AG20443 (cell line): ENCODE measurements at places on chromosomes 12 and 14.
A peak's percentile ranks its signal among the peaks of the same experiment; 100 is the strongest.

DNA sequence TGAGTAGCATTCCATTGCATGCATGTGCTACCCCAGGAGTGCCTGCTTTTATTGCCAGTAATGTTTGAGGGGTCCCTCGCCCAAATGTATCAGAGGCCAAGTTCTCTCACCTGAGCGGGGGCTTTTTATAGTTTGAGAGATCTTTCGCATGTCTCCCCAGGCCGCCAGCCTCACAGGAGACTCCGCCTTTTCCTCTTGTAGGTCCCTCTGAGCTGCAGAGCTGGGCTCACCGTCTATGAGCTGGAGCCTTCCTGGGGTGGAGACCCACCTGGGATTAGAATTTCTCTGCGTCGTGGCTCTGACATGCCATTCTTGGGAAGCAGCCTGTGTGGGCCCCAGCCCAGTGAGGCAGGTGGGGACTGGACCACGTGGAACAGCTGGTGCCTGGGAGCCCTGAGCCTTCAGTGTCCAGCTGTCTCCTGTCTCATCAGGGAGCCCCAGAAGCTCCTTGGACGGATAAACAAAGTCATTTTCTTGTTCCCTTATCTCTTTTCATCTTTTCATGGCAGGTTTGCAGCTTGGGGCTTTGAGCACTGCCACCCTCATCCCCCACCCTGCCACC lies 261.7 kb upstream of the CRY1 start:
- no peak for DNase-seq

- DNase-seq: no peak
Measured at GRCh38 chr14:84610086-84610485, 919.9 kb upstream of the FLRT2 start.

DNA sequence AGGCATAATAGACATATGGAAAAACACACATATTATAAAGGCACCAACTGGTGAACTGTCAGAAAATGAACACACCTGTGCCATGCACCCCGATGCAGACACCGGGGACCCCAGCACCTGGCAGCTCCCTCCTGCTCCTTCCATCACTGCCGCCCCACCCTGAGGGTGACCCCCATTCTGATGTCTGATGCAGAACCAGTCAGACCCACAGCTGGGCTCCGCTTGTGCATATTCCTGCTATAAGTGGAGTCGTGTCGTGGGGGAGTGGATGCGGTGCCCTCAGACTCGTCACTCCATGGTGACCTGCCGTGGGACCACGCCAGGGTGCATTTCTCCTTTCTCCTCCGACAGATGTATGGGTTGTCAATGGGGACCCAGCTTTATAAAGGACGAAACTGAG lies 45.7 kb upstream of the MEG3 start:
- DNase-seq: no peak

DNA sequence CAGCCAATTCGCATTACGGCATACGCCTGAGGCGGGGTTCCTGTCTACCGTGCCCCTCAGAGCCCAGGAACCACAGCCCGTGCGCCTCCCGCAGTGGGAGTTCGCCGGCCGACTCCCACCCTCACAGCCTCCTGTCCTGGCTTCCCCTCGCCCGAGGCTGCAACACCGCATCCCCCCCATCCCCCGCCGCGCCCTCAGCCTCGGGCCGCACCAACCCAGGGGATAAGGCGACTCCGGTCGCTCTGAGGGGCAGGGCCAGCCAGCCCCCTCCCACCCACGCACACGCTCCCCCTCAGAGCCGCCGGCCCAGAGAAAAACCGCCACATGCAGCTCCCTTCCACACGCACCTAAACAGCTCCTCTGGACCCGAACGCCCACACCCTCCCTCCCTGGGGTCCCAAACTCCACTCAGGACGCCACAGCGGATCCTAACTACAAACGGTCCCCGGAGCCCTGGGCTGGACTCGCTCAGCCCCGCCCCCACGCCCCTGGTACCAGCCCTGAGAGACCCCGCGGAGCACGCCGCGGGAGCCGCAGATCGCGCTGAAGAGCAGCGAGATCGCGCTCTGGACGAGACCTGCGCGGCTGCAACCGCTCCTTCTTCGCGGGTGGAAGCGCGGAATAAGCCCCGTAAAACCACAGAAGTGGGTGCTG lies at the start of gene C14orf39:
C14orf39 (minus strand) TSS at position 466 of the 654 bp plus-strand sequence. CDS start 985 bp downstream, outside the sequence.
- peak; percentile 21 for DNase-seq

DNA sequence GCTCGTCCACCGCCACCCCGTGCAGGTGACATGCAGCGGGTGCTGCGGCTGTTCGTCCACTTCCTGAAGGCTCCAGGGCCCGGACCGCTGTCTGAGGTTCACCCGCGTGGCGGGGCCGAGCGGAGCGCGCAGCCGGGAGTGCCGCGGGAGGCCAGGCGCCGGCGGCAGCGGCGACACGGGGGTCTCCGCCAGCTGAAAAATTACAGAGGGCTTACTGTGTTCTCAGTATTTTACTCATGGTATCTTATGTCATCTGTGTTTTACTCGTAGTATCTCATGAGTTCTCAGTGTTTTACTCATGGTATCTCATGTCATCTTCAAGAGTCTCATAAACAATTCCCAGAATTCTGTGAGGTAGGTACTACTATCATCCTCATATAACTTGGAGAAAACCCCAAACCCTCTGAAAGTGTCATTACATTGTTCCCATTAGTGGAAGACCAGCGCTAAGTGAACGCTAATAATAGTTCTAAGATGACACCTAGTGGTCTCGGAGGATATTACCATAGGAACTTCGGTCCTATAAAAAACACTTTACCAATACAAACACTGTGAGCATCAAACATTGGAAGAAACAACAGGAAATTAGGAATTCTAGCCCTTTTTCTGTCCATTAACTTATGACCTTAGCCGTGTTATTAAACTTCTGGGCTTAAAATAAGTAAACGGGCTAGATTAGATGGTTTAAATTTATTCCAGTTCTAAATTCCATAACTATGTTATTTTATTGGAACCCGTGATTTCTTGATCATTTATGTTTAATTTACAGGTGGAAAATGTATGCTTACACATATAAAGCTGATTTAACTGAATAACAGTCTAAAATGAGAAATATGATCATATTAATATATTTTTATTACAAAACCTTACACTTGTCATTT lies 32.4 kb downstream of the AK7 start:
- peak; percentile 67 for DNase-seq

DNA sequence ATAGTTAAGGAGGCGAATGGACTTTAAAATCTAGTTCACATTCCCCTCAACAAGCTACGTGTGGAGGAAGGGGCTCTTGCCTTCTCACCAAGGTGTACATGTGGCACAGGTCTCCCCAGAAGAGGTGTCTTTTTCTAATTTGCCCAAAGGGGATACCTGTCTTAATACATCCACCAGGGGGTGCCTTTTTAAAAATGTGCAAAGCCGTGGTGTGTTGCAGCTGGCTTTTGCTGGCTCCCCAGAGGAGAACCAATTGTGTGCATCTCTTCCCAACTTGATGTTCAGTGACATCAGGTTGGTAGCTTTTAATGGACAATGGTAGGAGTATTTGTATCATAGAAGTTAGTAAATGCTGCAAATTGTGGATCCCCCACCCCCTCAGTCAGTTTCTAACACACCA lies 33.8 kb downstream of the CREBL2 start:
- DNase-seq: peak; percentile 62

DNA sequence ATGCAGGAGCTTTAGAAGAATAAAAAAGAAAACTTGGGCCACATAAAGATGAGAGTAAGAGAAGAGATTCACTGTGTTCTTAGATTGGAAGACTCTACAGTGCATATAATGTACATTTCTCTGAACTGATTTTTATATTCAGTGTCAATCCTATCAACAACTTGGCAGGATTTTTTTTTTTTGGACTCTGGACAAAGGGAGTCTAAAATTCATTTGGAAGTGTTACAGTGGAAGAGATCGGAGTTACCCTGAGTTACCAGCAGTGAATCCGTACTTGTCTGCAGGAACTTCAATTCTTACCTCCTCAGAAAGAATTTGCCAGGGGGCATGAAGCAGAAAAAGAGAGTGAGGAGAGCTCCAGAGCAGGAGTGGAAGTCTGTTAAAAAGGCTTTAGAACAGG lies 24.0 kb downstream of the SERPINA11 start:
- DNase-seq: no peak

- no peak for DNase-seq
Measured at GRCh38 chr12:129987841-129988240, 84.0 kb upstream of the TMEM132D start.

GRCh38 chr14:31190717-31191263 lies 16.8 kb downstream of the HECTD1 start:
- no peak for DNase-seq

DNA sequence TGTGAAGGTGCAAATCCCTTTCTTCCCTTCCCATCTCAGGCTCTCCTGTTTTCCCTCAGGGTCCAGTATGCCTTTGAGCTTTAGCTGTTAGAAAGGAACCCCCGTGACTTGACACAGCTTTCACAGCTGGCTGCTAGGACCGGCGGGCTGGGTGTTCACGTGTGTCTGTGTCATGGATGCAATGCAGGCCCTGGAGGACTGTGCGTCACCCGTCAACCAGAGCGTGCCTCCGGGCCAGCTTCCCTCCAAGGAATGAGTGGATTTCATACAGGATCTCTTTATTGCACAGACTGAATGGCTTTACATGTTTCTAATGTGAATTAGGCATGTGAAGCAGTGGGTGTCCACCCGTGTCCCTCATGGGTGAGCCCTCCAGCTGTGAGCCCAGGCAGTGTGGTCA lies 77.4 kb downstream of the AACS start:
- DNase-seq: peak; percentile 84

- peak; percentile 58 for DNase-seq
Measured at GRCh38 chr14:54606178-54606577, 39.2 kb downstream of the SAMD4A start.

DNA sequence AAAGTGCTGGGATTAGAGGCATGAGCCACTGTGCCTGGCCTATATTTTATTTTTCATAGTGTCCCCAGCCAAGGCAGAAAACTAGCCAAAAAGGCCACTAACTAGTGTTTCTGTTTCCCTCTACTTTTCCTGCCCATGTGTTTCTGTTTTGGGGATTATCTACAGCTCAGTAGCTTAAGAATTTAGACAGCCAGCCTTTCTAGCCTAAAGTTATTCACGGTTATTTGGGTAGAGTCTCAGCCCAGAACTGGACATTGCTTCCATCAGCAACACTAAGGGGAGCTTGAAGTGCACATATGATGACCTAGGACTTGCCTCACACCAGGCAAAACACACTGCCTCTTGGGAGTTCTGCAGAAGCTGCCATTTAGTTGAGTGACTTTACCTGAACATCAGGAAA lies 17.9 kb downstream of the PROX2 start:
- peak; percentile 43 for DNase-seq

DNA sequence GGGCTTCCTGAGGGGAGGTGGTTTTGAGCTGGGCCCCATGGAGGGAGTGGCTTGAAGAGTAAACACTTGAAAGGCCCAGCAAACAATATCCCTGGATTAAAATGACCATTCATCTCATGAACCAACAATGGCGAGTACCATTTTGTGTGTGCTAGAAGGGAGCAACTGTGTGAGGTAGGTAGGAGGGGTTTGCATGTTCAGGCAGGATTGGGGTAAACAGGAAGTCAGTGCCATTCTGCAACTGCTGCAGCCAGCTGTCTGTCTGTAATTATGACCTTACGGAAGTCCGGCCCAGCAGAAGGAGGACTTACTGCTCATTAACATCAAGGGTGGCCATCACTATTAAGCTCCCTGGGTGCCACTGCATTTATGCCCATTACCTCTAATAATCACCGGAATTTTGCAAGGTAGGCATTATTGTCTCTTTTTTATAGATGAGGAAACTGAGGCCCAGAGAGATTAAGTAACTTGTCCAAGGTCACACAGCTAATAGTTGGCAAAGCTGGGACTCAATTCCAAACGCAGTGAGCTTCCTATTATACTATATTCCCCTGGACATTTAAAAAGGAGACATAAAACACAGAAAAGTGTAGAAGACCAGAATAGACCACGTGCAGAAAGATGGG lies 16.6 kb upstream of the IFI27L2 start:
- no peak for DNase-seq

- no peak for DNase-seq
Measured at GRCh38 chr12:110343736-110344555, 59.6 kb downstream of the ANAPC7 start.

DNA sequence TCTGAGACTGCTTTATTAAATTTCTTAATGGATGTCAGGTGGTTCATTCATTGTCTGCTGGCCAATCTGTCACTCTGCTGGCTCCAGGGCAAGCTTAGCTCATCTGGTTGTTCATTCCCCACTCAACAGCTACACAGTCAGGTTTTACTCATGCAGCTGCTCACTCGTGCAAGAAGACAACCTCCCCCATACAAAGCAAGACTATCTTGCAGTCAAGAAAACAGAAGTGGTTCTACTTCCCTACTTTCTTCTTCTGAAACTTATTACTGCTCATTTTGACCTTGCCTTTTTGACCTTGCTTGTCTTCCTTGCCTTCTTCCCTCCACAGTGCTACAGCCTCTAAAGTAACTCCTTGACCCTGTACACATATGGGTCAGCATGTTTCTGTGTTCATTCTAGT lies 277.9 kb downstream of the SSPN start:
- peak; percentile 35 for DNase-seq

GRCh38 chr12:116672842-116673516 lies 64.9 kb downstream of the SPRING1 start:
- DNase-seq: no peak

- peak; percentile 68 for DNase-seq
Measured at GRCh38 chr12:44876544-44877410, 662 bp upstream of the NELL2 start.
